Fibroblast of skin of right biceps (primary cell): ENCODE measurements at places on chromosomes 12 and 14.

- no peak for DNase-seq
Measured at GRCh38 chr12:51926718-51927117, 19.4 kb downstream of the ACVRL1 start.

DNA sequence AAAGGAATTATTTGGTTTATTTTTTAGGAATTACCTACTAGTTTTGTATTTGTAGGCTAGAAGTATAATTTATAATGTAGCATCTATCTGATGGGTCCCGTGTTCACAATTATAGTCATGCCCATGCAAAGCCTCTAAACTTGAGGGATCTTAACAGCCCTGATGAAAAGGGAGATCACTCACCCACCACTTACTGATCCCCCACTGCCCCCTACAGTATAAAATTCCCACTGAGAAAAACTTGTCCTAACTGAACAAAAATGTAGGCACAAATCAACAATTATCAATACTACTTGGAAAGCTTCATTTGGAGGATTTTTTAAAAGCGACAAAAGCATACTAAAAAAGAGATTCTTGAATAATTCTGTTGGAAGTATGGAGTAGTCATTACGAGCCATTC lies 21.0 kb downstream of the WIF1 start:
- no peak for DNase-seq

DNA sequence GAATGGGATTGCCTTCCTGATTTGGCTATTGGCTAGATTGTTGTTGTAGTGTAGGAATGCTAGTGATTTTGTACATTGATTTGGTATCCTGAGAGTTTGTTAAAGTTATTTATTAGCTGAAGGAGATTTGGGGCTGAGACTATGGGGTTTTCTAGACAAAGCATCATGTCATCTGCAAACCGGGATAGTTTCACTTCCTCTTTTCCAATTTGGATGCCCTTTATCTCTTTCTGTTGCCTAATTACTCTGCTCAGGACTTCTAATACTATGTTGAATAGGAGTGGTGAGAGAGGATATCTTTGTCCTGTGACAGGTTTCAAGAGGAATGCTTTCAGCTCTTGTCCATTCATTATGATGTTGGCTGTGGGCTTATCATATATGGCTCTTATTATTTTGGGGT lies 265.7 kb upstream of the MGAT4C start:
- DNase-seq: no peak

- no peak for DNase-seq
Measured at GRCh38 chr14:59182641-59183040, 5.8 kb upstream of the DAAM1 start.

- DNase-seq: no peak
Measured at GRCh38 chr14:37170237-37170636, 2.2 kb downstream of the SLC25A21 start.

DNA sequence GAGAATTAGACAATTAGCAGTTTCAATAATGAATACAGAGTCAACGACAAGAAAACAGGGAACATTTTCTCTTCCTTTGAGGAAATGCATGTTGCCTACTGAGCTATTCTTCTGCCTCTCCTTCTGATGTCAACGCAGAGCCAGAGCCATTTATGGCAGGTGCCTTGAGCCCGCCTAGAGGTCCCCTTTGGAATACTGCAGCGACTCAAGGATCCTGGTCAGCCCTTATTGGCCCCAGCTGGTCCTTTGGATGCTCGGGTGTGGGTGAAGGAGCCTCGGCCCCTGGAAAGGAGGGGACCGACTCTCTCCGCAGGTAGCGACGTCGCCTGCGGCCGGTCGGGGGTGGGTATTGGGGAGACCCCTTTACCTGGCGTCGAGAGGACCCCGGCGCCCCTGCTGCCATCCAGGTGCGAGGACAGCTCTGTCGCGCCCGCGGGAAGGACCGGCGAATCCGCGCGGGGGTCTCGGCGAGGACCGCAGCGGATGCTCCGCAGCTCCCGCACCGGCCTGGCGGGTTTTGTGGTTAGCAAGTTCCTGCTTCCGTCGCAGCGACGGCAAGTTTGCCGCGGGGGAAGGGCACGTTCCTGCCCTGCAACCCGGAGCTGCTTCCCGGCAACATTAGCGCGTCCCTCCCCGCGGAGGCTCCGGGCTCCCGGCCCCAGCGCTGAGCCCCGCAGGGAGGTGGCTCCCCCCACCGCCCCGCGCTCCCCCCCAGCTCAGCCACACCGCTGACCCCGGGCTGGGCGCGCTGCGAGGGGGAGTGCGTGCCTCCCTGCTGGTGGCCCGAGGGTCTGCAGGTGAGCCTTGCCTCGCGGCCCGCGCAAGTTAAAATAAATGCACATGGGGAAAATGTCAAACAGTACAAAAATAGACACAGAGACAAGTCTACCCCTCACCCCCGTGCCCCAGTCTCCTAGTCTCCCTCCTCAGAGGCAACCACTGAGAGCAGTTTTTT lies at the start of gene MANSC1:
MANSC1 (minus strand) TSS at position 532 of the 955 bp plus-strand sequence. CDS start 6,928 bp downstream, outside the sequence.
- peak; percentile 30 for DNase-seq

GRCh38 chr12:91007531-91008290 lies 2.9 kb upstream of the EPYC start:
- DNase-seq: no peak

DNA sequence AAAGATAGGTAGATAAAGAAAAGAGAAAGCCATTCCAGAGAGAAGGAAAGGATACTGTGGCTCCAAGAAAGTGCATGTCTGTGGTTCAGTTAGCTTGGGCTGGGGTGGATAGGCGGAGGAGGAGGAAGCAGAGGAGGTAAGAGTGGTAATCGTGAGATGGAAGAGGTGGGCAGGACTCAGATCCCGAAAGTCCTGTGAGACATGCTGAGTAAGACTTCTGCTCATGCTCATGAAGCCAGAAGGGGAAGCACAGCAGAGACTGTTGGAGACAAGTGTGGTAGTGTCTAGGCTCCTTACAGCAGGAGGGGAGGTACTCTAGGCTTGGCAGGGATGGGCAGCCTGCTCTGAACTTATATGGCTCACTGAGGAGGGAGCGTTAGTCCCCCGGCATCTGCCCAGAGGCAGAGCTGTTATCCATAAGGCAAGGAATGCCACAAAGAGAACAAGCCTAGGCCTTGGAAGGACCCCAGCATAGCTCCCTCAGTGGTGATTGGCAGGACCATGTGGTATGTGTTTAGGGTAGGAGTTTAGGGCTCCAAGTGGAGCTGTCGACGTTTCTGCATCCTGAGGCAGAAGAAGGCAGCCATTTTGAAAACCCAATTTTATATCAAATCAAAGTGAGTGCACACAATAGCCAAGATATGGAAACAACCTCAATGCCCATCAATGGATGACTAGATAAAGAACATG lies 135.3 kb downstream of the SMOC1 start:
- no peak for DNase-seq
